ENCODE measurements at places on chromosomes 12 and 14.

- DNase-seq = no peak
Observed at GRCh38 chr12:67315661-67316060, 46.5 kb downstream of the CAND1 start.

- no peak for DNase-seq
Observed at GRCh38 chr14:93706360-93706955, 81.8 kb downstream of the PRIMA1 start.

- no peak for DNase-seq
Observed at GRCh38 chr12:101107032-101107763, 102.8 kb downstream of the SLC5A8 start.

GRCh38 chr12:43306066-43306465 is 245.9 kb downstream of the ADAMTS20 start:
- no peak for DNase-seq

DNA sequence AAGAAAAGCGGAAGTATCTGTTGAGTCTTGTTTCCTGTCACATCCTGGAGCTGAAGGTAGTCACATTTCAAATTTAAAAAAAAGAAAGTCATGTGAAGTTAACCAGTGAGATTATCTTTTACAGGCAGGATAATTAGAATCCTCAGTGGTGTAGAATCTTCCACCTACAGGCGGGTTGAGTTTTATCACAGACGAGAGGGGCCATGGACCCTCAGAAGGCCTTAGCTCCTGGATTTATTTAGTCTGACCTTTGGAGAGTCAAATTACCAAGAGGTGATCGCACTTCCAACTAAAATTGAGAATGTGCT is 13.0 kb upstream of the GNG2 start:
- no peak for DNase-seq

GRCh38 chr14:50813544-50813863 is 17.5 kb downstream of the NIN start:
- DNase-seq = no peak

DNA sequence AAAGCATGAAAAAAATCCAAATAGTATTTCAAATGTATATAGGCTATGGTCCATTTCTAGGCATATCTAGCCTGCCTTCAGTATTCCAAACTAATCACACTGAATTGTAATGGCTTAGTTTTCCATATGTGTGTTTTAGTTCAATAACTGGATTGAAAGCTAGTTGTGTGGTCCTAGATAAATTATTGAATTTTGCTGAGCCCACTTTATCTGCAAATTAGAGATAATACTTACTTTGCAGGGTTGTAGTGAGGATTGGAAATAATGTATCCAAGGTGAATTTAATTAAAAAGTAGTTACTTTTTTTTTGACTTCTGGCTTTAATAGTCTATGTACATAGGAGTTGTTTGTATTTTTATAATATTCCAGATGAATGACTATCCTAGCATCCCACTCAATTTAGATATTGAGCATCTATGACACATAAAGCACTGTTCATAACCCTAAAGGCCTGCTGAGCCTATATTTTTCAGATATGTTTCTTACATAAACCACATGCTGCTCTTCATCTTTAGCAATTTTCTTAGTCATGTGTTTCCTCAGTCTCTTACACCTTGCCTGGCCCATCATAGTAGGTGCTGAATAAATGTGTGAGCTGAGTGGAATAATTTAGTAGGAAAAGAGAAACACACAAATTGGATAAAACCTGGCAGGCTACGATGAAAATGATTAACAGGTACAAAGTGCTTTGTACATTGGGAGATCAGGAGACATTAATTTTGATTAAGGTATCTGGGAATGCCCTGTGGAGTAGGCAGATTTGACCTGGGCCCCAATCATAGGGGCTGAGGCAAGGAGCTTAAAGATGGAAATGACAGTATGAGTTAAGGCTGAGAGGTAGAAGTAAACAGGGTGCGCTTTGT is 1.1 kb upstream of the ATP23 start:
- DNase-seq = peak; percentile 6

DNA sequence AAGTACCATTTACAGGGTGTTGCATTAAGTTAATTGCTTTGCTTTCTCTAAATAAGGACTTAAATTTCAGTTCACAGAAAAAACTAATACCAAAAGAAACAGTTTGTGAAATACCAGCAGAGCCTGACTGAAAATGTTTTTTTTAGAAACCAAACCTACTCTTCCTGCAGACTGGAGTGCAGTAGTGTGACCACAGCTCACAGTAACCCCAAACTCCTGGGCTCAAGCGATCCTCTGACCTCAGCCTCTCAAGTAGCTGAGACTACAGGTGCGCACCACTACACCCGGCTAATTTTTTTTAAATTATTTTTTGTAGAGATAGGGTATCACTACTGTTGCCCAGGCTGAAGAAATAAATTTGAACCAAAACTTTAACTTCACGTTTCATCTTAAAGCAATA is 103.5 kb upstream of the PLEKHA5 start:
- no peak for DNase-seq

GRCh38 chr12:54549774-54550451 is 512 bp downstream of the PDE1B start:
- no peak for DNase-seq

- DNase-seq = no peak
Observed at GRCh38 chr14:69693801-69694729, 72.9 kb upstream of the SRSF5 start.

DNA sequence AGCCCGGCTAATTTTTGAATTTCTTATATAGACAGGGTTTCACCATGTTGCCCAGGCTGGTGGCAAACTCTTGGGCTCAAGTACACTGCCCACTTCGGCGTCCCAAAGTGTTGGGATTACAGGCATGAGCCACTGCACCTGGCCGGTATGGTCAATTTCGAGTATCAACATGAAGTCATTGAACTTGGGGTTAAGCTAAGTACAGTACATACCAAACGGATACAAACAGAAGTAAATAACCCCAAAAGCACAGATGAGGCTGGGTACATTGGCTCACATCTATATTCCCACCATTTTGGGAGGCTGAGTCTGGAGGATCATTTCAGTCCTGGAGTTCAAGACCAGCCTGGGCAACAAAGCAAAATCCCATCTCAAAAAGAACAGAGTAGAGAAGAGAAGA is 13.0 kb upstream of the PSMD9 start:
- DNase-seq = no peak

GRCh38 chr12:3473171-3473570 is 17.8 kb upstream of the PRMT8 start:
- DNase-seq = no peak

DNA sequence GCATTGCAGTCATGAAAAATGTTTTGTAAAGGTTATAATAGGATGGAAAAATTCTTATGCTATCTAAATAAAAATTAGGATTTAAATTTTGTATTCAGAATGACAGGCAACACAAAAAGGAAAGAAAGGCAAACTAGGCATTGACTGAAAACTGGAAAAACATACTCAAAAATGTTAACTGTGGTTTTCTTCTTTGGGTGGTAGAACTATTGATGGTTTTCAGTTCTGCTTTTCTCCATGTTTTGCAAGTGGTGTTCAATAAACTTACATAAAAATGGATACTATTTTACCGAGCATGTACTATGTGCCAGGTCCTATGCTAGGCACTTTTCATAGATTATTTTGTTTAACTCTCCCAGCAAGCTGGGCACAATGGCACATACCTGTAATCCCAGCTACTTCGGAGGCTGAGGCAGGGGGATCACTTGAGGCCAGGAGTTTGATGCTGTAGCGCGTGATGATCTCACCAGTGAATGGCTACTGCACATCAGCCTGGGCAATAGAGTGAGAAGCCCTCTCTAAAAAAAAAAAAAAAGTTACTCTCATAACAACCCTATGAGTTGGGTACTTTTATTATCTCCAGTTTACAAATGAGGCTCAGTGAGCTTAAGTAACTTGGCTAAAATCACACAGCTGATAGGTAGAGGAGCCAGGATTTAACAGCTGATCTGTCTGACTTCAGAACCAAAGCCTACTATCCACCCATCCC is 26.3 kb upstream of the TCP11L2 start:
- DNase-seq = no peak

DNA sequence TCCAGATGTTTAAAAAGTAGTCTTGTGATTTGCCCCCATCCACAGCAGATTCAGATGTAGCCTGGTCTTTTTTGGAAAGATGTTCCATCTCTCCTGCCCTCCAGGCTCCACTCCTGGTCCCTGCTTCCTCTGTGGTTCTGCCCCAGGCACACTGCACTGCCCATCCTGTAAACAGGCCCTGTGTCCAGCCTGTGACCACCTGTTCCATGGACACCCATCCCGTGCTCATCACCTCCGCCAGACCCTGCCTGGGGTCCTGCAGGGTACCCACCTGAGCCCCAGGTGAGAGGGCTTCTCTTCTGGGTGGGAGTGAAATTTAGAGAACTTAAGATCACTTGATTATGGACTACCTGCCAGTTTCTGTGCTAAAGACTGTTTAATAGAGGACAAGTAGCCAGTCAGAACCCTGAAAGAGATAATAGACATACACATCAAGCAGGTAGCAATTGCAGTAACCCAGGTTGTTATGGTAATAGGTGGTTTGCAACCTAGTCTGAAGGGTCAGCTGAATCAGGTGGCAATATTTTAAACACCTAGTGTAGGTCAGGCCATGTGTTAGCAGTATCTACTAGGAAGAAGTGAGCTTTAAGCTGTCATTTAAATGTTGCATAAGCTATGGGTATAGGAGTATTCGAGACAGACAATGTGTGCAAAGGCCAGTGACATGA is 2.1 kb downstream of the RNF31 start:
- no peak for DNase-seq

- no peak for DNase-seq
Observed at GRCh38 chr12:27504507-27504906, 19.5 kb upstream of the PPFIBP1 start.

DNA sequence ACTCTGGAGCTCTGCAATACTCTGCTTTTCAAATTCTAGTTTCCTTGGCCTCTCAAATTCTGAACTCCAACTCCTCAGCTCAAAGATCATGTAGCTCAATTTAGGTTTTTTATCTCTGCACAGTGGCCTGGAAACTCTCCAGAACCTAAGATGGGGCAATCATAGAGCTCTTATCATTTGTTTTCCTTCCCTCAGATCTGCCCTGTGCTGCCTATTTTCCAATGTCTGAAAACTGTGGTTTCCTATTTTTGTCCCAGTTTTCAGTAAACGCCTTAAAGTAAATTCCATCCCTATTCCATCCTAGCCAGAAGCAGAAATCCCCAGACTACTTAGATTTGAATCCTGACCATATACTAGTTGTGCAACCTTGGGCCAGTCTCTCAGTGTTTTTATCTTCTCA is 73.2 kb downstream of the CEP83 start:
- DNase-seq = no peak

DNA sequence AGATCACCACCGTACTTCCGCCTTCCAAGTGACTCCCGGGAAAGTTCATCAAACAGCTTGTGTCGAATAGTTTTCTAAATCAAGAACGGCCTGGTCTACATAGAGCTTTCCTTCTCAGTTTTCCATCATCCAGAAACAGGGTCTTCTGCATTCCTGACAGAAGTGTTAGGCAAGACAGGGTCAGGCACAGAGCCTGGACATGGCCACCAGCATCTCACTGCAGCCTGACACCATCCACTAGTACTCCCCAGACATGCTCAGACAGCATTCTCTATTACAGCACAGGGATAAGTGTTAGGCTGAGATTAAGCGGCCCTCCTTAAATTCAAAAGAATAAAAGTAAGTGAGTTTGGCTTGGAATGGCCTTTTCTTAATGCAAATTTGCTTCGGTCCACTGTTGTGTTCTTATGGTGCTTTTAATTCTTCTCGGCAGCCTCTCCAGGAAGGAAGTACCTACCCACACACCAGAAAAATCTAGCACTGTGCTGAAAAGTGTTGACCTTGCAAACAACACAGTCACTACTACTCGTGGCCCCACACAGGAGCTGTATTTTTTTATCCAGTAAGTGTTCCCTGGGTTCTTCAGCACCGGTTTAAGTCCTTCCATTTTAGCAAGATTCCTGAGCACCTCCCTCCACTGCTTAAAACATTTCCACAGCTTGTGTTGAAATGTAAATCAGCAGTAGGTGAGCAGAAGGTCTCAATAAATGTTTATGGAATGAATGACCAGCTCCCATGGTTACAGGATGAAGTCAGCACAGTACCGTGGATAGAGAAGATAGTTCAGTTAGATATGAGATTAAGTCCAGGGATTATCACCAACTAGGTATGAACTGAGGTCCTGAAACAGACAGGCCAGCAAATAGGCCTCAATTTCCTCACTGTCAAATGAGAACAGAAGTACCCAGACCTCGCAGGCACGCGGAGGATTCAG is 44.1 kb downstream of the SETD3 start:
- peak; percentile 18 for DNase-seq

- DNase-seq = no peak
Observed at GRCh38 chr12:131072451-131073230, 118.9 kb downstream of the ADGRD1 start.

- peak; percentile 76 for DNase-seq
Observed at GRCh38 chr12:123427036-123427769, 9.3 kb downstream of the RILPL2 start.

DNA sequence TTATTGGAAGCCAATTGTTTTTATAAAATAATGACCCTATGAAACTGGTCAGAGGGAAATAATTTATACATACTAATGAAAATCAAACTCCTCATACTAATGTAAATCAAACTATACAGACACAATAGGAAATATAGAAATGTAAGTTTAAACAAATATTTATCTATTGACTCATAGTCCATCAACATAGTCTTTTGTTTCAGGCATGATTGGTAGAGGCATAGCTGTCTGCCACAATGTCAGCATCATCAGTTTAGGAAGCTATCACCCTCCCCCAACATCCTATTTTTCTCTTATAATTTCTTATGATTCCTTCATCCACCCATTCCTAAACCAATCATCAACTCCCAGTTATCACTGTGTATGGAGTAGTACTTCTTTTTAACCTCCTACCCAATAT is 117.7 kb downstream of the SLC38A6 start:
- no peak for DNase-seq

DNA sequence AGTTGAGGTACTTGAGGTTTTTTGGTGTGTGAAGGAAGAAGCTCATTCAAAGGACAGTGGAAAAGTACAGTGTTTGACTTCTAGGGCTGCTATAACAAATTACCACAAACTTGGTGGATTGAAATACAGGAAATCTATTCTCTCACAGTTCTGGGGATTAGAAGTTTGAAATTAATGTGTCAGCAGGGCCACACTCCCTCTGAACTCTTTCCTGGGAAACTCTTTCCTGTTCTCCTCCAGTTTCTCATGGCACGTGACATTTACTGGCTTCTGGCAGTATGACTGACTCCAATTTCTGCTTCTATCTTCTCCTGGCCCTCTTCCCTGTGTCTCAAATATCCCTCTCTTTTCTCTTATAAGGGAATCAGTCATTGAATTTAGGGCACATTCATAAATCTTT is 160.2 kb downstream of the CCDC91 start:
- no peak for DNase-seq

DNA sequence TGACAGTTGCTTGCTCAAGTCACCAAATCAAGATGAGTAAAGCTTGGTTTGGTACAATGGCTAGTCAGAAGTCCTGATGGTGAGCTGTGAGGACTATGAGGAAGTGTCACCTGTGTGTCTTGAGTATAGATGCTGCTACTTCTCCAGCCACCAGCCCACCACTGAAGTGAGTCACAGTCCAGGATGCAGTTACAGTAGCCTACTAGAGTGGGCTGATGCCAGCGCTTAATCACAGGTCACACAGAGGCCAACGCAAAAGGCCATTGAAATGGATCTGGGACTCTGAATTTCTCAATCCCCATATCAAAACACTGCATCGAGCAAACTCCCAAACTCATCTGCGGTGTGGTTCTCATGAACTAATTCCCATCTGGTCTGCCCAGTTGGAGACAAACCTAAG is 223.1 kb downstream of the ANO6 start:
- no peak for DNase-seq

GRCh38 chr14:51988221-51988620 is 1.1 kb upstream of the RTRAF start:
- no peak for DNase-seq
